ENCODE measurements at places on chromosomes 3 and 15.

DNA sequence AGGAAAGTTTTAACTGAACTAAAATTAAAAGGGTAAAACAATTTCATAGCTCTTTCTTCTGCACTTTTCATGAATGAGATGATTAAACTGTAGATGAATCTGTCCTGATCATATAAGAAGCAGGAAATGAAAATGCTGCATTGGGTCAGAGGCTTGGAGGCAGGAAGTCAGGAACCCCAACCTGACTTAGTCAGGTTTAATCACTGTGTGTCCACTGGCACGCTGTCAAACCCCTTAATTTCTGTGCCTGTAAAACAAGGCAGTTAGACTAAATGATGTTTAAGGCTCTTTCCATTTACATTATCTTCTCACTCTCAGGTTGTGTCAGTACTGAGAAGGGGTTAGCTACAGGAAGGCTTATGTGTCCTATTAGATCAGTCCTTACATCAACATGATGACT lies 193.3 kb upstream of the TTC14 start:
- DNase-seq = no peak

DNA sequence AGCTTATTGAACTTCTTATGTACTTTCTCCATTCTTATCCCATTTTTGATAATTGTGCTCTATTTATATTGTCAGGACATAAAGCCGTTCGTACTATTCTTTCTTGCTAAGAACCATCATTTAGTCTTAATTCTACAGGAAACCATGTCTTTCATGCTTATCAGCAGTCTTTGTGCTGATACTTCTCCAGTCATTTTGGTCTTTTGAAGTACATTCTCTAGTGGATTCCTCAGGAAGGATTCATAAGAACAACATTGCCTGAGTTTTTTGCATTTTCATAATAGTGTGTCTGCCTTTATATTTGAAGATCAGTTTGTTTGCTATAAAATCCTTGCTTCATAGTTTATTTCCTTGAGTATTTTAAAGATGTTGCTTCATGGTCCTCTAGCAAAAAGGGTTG lies 126.6 kb upstream of the NEO1 start:
- no peak for DNase-seq

- DNase-seq = no peak
Observed at GRCh38 chr3:12194669-12195161, 36.0 kb upstream of the TIMP4 start.

- DNase-seq = no peak
Observed at GRCh38 chr3:171173736-171174135, 147.2 kb upstream of the SLC2A2 start.

DNA sequence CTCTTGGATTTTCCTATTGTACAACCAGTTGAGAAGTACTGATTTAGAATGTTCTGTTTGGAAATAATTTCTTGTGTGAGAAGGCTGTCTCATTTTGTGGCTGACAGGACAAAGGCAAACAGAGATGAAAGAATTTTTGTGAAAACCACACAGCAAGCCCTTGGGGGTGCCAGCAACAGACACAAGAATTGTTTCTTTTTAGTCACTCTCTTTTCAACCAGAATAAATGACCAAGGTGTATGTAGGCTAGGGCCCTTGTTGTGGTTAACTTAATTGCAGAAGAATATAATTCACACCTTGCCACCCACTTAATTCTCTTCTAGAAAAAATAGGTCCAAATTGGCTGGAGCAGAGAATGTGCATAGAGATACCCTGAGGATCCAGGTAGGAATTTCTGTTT lies 329.4 kb upstream of the TBC1D5 start:
- DNase-seq = no peak

DNA sequence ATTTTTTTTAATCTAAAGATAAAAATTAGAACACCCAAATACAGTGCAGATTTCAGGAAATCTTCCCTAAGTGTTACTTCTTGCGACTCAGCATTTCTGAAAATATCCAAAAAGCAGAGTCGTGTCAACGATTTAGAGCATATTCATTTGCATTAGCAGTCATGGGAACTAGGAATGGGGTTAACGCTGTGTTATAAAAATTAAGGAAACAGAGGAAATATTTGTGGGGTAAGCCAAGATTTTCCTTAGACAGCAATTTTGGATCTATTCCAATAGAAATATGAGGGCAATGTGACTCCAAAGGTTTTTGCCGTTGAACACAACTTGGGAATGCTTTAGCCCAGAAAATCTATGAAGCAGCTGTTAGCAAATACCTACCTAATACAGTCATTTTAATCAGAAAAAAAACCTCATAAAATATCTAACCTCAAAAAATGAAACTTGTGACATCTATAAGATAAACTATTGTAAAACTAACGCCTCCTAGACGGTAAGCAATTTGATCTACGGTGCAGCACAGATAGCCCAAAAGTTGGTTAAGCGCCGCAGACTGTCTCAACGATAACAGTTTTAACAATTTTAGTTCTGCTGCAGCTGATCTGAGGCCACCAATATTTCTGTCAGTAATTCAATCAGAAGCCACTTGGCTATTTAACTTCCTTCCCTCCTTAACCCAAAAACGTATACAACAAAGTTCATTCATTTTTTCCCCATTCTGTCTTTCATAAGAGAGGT lies 5.8 kb upstream of the ATP11B start:
- DNase-seq = no peak

GRCh38 chr3:171283848-171284222 lies 176.4 kb downstream of the TNIK start:
- DNase-seq = no peak

DNA sequence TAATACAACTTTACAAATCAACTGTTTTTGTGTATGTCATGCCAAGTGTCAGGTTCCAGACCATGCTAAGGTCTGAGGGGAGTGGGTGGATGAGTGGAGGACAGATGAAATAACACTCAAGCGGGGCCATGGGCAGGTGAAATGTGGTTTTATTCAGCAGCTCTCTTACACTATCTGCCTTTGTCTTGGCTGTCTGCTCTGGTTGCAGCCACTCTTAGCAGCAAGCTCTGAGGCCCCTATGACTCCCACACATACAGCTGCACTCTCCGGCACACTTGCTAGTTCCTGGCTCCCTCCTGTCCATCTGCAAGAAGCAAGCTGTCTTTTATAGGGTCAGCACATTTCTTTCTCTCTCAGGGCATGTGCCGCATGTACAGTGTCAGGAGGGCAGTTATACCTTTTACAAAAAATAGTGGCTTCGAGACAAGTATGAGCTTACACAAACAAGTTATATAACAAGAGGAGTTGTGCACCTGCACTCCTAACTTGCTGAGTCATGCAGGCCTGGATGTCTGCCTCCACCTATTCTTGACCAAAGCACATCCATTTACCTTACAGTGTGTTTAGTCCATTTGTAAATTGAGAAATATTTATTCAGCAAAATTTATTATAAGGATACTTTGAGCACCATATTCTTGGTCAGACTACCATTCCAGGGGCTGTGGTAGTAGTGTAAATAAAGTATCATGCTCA lies 683.7 kb upstream of the CBLB start:
- no peak for DNase-seq

DNA sequence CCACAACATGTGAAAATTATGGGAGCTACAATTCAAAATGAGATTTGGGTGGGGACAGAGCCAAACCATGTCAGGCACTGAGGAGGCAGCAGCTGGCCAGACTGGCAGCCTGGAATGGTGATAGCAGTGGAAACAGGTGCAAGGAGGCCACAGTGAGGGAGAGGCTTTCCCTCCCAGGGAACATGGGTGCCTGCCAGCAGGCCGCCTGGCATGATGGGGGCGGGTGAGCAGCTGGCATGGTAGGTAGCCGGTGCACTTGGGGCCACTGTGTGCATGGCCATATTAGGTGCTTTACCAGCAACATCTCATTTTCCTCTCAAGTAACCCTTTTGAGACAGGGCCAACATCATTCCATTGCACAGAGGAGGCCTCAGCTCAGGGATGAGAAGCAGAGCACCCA lies 18.3 kb upstream of the MRPS22 start:
- DNase-seq = no peak

GRCh38 chr15:83510001-83510400 lies 62.9 kb downstream of the SH3GL3 start:
- DNase-seq = no peak

GRCh38 chr3:115651087-115651486 lies 27.8 kb downstream of the GAP43 start:
- DNase-seq = no peak

GRCh38 chr3:10888518-10889090 lies 72.6 kb downstream of the SLC6A11 start:
- no peak for DNase-seq

- DNase-seq = no peak
Observed at GRCh38 chr3:186932281-186933181, 2.2 kb downstream of the ST6GAL1 start.

DNA sequence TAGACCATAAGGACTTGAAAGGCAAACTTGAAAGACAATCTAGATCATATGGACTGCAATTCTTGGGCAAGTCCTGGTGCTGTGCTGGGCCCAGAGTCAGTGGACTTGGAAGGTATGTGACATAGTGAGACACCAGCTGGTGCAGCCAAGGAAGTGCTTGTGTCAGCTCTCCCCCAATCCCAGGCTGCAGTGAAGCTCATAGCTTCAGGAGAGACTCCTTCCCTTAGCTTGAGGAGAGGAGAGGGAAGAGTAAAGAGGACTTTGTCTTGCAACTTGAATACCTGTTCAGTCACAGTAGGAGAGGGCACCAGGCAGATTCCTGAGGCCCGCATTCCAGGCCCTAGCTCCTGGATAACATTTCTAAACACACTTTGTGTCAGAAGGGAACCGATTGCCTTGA lies 127.4 kb upstream of the ZPLD1 start:
- no peak for DNase-seq

DNA sequence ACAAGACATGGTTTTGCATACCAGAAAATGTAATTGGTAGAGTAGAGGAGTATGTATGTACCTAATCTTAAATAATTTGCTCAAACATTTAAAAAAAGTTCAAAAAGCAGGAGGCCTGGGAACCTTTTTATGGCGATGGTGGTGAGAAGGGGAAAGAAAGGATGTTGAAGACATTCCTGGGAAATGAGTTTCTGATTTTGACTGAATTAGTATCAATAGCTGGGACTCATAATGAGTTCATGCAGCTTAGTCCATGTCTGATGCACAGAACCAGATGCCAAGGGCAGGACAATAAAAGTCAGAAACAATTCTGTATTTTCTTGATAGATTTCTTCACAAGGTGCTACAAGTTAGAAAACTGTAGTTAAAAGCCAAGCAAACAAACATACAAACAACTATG lies 395.3 kb downstream of the GAP43 start:
- DNase-seq = no peak

DNA sequence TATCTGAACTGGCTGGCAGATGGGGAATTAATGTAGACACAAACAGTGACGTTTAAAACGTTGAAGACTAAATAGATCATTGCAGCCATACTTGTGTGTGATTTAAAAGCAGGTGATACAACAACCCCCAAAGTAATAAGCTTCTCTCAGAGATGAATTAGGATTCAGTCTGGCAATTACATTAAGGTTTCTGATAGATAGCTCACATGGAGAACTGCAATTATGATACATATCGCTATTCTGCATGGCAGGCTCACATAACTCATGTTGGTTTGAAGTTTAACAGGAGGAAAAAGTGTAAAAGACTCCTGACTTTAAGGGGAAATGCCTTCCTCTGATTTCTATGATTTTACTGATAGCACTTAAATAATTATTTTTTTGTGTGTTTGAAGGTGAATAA lies 196.9 kb downstream of the CLSTN2 start:
- no peak for DNase-seq

DNA sequence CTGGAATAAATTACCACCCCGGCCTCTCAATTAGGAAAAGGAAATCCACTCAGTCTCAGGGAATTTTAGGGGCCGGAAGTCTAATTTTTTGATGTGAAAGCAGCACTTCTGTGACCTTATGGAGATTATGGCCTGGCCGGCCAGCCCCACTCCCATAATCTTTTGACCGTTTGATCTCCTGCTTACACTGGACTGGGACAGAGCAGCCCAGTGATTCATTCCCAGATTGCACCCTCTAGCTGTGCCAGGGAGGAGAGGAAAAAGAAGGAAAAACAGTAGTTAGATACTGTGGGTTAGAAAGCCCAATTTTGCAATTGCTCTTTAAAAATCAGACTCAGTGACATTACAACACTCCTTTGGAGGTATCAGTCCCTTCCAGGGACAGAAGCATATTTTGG lies 32.4 kb downstream of the GJD2 start:
- no peak for DNase-seq

- no peak for DNase-seq
Observed at GRCh38 chr15:96422125-96422524, 91.6 kb downstream of the NR2F2 start.

DNA sequence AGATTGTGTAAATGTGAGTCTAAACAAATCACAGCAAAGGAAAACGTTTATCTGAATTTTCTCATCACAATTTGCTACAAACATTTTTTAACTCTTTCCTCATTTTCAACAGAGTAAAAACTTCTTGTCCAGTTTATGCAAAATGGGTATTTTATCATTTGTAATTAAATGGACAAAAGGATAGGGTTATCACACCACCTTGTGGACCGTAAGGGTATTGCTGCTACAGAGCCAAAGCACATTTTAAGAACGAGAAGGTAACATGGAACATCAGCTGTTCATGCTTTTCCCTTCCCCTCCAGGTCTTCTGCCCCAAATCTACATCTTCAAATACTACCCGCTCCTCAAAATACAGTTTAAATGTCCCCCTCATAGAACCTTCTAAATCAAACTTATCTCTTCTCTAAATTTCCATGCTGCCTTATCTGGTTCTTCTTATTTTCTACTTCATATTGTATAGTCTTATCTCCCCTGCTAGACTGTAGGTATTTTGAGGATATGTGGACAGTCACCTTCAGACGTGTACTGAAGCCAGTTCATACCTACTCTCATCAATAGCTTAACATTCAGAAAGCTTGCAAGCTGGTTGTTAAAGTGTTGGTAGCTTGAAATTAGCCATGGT lies 12.8 kb upstream of the SETMAR start:
- DNase-seq = peak; percentile 41

- peak; percentile 36 for DNase-seq
Observed at GRCh38 chr15:85692873-85693272, 101.9 kb downstream of the KLHL25 start.

DNA sequence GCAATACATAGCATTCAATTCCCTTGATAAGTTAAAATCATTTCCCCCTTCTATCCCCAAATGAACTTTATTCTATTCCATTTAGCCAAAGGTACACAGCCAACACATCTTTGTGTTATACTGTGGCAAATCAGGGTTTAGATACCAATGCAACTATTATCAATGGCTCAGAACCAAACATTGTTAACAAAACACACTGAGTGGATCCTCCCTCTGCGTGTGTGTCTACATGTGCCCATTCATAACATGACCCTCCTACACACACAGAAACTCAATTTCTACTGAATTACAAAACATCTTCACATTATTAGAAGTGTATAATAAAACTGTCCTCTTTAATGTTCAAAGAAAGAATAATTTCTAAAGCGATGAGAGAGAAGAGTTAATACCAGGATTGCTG lies 1.3 kb downstream of the TTBK2 start:
- no peak for DNase-seq
